ENCODE measurements at places on chromosomes 1 and 21.

DNA sequence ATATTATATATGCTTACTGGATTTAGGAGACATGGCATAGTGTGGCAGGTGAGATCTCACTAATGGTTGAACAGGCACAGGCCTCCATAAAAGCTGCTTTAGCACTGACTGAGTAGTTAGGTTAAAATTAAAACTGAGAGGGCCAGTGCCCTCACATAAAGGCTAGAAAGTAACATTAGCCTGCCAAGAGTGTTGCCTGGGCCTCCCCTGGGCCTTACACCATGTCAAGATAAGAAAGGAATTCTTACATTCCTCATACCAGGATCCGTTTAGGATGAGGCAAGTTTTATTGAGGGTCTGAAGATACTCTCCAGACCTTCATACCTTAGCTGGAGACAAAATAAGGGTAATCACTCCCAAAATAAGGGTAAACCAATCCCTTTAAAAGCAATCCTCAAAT is 1011.8 kb downstream of the PLA2G4A start:
- no peak for DNase-seq

GRCh38 chr1:14713077-14713476 is 114.6 kb downstream of the KAZN start:
- DNase-seq, result no peak

GRCh38 chr1:53411541-53412152 is 47.6 kb upstream of the DMRTB1 start:
- DNase-seq, result no peak

DNA sequence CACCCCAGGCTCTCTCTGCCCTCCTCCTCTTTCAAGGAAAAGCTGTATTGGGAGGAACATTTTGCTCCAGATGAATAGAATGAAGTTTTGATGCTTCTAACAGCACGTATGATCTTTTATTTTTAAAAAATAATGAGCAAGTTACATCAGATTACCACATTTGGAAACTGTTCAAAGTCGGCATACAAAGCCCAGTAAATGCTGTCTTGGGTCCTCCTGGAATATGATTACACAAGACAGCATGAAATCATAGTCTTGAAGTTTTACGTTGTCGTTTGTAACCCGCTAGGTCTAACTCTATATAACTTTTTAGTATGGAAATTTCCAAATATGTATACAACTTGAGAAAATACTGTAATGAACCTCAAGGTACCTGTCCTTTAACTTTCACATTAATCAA is 385.6 kb downstream of the HLX start:
- DNase-seq, result no peak

DNA sequence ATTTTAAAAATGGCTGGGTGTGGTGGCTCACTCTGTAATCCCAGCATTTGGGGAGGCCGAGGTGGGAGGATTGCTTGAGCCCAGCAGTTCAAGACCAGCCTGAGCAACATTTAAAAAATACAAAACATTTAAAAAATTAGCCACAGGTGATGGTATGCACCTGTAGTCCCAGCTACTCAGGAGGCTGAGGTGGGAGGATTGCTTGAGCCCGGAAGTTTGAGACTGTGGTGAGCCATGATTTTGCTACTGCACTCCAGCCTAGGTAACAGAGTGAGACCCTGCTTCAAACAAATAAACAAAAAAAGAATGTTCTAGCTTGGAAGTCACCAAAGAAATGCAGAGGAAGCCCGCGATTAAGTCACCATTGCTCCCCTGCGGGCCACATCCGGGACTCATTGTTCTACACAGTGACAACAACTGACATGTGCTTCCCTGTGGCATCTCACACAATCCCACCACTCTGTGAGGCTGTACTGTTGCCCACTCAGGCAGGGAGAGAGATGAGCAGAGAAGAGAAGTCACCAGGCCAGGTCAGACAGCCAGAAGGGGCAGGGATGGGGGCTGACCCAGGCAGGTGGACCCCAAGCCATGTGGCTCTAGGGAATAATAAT is 18.4 kb upstream of the SPATC1L start:
- no peak for DNase-seq

- DNase-seq, result no peak
Observed at GRCh38 chr21:34793471-34793870, 124.7 kb downstream of the CLIC6 start.

DNA sequence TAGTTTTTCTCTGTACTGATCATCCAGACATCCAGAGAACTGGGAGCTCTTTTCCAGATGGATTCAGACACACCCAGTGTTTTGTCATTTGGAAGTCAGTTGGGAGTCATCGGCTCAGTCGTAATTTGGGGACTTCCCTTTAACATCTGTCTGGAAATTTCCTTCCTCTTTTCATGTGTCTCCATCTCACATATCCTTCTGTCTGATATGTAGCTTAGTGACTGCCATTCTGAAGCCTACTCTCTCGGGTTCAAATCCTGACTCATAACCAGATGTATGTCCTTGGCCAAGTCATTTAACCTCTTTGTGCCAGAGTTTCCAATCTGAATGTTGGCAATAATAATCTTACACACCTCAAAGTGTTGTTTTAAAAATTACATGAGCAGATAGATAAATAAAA is 3.0 kb downstream of the MORC3 start:
- no peak for DNase-seq

- DNase-seq, result no peak
Observed at GRCh38 chr21:34713621-34714020, 44.8 kb downstream of the CLIC6 start.

- DNase-seq, result peak; percentile 91
Observed at GRCh38 chr1:19260211-19261138, 8.9 kb downstream of the MRTO4 start.

- no peak for DNase-seq
Observed at GRCh38 chr1:3772715-3773571, at the start of gene SMIM1. Gene SMIM1 (plus strand): TSS chr1:3772749. CDS start chr1:3775374, 2,625 bp downstream.

GRCh38 chr1:204885790-204886189 is 15.1 kb downstream of the NFASC start:
- DNase-seq, result no peak

- DNase-seq, result peak; percentile 25
Observed at GRCh38 chr1:23930861-23931490, 17.8 kb upstream of the CNR2 start.

- DNase-seq, result no peak
Observed at GRCh38 chr1:169009666-169010065, 96.8 kb upstream of the ATP1B1 start.

GRCh38 chr1:205739348-205740160 is 10.4 kb downstream of the NUCKS1 start:
- DNase-seq, result peak; percentile 51

DNA sequence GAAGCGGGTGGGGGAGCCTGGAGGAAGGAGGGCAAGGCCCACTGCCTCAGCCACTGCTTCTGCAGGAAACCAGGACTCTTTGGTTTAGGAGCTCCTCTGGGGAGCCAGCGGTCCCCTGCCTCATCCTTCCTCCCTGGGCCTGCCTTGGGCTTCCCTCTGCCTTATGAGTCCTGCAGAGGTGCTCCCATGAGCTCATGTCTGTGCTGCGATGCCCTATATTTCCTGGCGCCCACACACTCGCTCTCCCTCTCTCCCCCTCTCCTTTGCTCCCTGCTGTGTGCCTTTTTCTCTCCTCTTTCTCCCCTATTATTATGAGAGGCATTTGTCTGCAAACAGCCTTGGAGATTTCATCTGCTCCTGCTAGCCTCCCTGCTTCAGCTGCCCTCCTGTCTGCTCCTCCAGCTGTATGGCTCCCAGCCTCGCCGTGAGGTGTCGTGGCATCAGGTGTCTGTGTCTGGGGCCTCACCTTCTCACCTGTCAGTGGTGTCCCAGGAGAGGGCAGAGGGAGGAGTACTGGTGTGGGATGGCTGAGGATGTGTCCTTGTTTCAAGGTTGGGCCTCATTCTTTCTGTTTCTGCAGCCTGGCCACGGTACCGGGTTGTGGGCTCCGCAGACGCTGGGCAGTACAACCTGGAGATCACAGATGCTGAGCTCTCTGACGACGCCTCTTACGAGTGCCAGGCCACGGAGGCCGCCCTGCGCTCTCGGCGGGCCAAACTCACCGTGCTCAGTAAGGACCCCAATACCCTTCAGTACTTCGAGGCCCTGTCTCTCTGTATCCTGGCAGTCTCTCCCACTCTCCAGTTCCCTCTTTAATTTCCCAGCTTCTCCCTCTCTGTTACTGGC is 84.2 kb downstream of the KIRREL1 start:
- DNase-seq, result no peak

GRCh38 chr1:226344441-226345259 is 35.7 kb upstream of the LIN9 start:
- DNase-seq, result no peak

DNA sequence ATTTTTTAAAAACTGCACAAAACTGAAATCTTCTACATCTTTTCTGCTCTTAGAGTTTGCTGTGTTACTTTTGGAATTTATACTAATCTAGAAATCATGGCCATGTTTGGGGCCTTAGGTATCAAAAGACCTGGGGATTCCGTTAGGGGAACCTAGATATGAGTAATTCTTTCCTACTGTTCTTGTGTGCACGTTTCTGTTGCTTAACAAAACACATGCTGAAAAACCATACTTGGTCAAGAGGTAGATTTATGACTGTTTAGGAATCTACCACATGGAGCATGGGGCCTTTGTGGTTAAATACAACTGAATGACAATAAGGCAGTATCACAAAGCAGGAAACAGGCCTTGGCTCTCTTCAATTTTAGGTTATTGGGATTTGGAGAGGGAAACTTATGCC is 291.9 kb upstream of the USP25 start:
- no peak for DNase-seq

DNA sequence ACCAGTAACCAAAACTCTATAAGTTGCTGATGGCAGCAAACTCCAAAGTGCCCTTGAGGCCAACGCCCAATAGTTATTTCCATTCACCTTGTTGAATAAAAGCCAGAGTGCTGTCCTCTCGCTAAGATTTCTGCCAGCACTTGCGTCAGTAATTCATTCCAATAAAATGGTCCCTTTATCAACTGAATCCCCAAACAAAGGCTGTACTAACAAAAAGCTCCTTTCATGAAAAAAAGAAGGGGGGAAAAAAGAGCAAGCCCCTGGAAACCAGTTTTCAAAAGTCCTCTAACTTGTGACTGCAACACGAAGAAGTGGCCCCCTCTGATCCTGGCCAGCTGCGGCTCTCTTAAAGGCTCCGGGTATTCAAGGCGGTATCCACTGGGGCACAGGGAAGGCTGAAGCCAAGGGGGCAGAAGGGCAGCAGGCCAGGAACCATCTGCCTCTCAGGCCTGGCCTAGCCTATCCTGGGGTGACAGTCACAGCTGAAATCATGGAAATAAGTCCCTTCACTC is 55.8 kb upstream of the ZNF326 start:
- DNase-seq, result no peak

- peak; percentile 68 for DNase-seq
Observed at GRCh38 chr1:9867408-9868243, 42.4 kb downstream of the CTNNBIP1 start.

DNA sequence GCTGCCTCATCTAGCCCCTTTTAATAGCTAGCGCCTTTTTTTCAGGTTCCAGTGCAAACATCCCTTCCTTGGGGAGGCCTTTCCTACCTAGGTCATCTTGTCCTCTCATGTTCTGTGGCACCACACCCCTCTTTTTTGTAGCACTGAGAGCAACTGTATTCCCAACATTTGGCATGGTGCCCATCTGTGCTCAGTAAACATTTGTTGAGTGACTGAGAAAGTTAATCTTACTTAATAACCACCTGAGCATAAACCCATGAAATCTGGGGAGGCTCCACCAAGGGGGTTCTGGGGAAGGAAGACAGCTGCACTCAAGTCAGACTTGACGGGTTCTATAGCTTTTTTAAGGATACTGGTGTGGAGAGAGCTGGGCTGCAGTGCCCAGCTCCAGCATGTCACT is 90.0 kb downstream of the NOS1AP start:
- no peak for DNase-seq

GRCh38 chr21:31514598-31514997 is 144.9 kb upstream of the SOD1 start:
- DNase-seq, result peak; percentile 15

DNA sequence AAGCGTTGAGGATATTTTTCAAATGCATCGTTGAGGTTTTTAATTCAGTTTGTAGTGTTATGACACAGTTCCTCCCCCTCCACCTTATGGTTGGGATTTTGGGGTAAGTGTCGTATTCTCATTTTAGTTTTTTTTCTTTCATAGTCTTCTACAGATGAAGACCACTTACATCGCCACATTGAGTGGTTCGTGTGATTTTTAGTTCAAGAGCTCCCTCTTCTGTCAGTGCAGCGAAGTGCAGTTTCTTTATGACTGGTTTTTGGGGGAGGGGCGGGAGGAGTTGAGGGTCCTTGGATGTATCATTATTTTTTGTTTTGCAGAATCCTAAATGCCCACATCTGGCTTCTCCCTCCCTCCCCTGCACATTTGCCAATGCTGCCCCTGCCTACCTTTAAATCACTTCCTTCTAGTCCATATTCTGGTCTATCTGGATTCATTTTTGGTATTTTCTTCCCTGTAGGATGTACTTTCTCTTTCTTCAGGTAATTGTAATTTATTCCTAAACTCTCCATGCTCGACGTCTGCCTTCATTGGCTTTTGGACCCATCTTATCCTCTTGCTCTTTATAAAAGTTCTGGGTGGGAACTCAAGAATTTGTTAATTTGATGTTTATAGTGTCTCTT is 433.1 kb downstream of the CAMTA1 start:
- peak; percentile 48 for DNase-seq

GRCh38 chr1:184635347-184635979 is 119.2 kb downstream of the EDEM3 start:
- no peak for DNase-seq

- DNase-seq, result no peak
Observed at GRCh38 chr21:27132266-27132665, 165.4 kb upstream of the ADAMTS5 start.

DNA sequence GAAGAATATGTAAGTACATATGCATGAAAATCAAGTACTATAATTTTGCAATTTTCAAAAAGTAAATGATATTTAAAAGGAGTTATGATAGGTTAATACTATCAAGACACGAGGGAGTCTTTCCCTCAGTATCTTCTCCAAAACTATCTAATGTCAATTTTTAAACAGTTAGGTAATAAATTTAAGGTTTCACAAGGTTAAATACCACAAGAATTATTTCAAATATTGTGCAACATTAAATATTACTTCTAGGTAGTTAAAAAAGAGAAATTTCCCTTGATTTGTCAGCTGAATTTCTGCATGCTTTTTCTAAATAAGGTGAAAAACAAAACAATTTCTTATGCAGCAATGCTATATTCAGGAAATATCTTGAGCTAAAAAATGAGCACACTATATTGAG is 3.5 kb downstream of the CFHR5 start:
- DNase-seq, result no peak

DNA sequence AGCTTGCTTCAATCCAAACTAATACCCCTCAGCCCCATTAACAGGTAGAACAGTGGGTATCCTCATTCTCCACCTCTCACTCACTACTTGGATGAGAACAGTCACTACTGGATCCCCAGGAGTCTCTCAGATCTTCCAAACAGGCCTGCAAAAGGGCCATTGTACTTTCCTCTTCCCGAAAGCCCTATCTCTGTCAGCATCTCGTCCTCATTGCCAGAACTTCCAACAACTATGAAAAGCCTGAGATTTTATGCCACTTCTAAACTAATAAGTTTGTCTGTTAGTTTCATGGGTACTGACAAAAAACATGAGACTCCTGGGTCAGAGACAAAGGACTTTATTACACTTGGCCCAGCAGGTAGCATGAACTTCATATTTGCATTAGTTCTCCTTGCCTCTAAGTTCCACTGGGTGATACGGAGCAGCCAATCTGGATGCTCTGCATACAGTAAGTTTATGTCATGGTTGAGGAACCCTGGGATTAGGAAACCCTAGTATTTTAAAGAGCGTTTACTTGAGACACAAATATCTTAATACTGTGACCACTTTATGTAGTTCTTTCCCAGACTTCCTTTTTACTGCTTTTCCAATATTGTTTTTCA is 38.1 kb downstream of the VANGL2 start:
- no peak for DNase-seq

GRCh38 chr1:10074059-10074851 is 41.5 kb downstream of the UBE4B start:
- peak; percentile 99 for DNase-seq

All from brain microvascular endothelial cell (primary cell).